ENCODE measurements at places on chromosomes 16 and 17.

GRCh38 chr17:337453-337852 is 15.2 kb downstream of the RPH3AL start:
- DNase-seq: no peak

- DNase-seq: no peak
These were observed 143.4 kb upstream of the HS3ST2 start for GRCh38 chr16:22670551-22671041.

- DNase-seq: no peak
These were observed 2.2 kb downstream of the TMEM132E start for GRCh38 chr17:34581446-34582184.

DNA sequence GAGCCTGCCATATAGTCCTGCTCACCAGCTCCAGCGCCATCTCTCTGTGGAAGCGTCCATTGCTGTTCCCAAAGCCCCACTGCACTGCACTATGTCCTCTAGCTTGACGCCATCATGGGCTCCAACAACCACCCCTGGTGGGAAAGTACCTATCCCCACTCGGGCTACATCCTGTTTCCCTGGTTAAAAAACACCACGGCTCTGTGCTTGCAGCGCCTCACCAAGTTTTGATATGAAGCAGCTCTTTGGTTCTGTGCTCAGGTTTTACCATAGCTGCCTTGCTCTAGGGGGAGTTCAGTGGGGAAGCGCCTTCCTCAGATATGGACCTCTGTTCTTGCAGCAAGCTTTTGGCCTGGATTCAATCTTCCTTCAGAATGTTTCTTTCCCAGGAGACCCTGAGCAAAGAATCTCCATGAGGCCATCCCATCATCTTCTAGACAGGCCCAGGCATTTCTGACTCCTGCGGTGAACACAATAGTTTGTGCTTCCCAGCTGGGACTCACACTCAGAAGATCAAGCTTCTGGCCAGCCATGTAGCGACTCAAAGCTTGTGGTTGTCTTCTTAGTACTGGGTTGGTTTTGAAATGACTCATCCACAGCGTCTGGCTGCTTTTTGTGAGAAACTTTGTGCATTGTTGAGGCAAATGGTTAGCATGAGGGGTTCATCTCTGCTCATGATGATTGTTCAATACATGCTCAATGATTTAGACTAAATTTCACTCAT is 39.5 kb downstream of the DYNLRB2 start:
- DNase-seq: no peak

GRCh38 chr16:1129106-1129960 is 23.6 kb upstream of the CACNA1H start:
- DNase-seq: no peak

- DNase-seq: no peak
These were observed 164.5 kb downstream of the PRKCA start for GRCh38 chr17:66466840-66467367.

DNA sequence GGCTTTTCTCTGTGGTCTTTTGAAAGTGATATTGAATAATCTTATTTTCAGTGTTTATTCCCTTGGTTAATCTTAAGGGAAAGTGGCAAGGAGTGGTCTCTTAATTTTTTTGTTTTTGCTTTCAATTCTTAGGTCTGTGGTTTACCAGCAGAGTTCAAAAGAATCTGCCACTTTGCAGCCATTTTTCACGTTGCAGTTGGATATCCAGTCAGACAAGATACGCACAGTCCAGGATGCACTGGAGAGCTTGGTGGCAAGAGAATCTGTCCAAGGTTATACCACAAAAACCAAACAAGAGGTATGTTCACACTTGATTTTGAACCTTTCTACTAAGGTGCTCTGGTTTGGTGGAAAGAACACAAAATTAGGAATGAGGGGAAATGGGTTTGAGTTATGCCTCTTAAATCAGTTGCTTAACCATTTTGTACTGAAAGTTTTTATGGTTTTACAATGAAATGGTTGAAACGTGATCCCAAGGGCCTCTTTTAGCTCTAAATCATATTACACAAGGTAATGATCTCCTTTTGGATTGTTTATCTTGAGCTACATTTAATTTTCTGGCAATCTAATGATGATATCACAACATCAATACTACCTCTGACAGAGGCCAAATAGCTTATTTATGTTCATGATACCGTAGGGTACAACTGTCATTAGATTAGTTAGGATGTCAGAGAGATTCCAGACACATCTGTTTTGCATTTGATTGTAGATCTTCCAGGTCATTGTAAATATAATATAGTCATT is 51.6 kb upstream of the CRISPLD2 start:
- no peak for DNase-seq

- no peak for DNase-seq
These were observed 18.5 kb upstream of the LLGL1 start for GRCh38 chr17:18206962-18207361.

GRCh38 chr16:20956319-20956718 is 55.7 kb downstream of the LYRM1 start:
- peak; percentile 37 for DNase-seq

Data from renal cortex interstitium (tissue), 15 donors.